Activated CD4-positive, CD25-positive, alpha-beta regulatory T cell treated with anti-CD3 and anti-CD28 coated beads, Interleukin-2, amount 50 U/mL, for 24 hours (primary cell): ENCODE measurements at places on chromosomes 12 and 14.

DNA sequence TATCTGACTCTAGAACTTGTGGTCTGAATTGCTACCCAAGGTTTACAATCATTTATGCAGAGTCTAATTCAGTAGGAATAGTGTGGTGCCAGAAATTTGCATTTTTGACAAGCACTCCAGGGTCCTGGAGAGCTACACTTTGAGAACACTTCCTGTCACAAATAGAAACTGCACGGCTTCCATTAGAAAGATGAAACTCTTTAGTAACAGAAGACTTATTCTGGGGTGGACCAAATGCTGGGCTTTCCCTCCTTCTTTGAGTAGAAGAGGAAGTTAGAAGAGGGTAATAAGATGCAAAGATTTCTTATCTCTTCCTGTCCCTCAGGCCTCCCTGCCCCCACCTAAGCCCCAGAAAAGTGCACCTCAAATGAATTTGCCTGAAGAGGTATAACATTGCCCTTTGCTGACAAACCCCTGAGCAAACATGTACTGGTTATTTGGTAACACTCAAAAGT lies 28.4 kb downstream of the DGLUCY start:
- no peak for ATAC-seq

GRCh38 chr14:89129570-89129969 lies 287.5 kb downstream of the FOXN3 start:
- ATAC-seq, result no peak

DNA sequence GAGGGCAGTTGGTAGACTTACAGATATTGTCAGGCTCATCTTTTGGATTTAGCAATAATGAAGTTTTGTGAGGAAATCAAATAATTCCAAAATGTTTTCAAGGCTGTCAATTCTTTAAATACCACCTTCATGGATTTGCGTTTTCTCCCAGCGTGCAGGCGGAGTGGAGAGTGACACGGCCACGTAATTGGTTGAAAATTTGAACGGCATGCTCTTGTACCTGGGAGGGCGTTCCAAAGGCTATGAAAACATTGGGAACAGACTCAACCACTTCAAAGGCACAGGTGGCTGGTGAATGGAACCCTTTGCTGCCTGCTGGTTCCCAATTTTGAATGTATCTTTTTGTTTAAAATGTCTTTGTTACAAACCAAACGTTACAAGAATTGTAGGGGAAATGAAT lies 12.4 kb downstream of the SMIM41 start:
- ATAC-seq, result no peak

GRCh38 chr14:52263190-52263589 lies 4.3 kb upstream of the PTGDR start:
- no peak for ATAC-seq

DNA sequence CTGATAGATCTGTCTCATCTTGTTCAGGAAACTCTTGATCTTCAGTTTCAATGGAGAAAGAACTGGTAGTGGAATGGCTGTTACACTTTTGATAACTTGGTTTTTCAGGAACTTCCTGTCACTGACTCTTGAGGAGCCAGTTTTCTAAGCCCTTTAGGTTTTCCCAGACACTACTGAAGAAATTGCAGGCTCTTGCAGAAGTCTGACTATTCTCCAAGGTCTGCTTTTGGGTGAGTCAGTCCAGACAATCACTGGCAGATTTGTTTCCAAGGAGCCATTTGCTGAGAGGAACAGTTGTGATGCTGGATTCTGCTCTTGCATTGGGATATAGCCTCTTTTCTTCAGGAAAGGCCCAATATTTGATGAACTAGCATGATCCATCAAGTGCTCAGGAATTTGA lies 468.0 kb downstream of the FUT8 start:
- no peak for ATAC-seq
